CD4-positive, alpha-beta memory T cell (primary cell): ENCODE measurements at places on chromosomes 11 and 22.

- DNase-seq = no peak
These were observed 49.0 kb downstream of the LINC01488 start for GRCh38 chr11:69530278-69531070.

GRCh38 chr22:46119729-46120419 lies 30.5 kb upstream of the PPARA start:
- no peak for DNase-seq

GRCh38 chr11:34316347-34317035 lies 41.3 kb downstream of the ABTB2 start:
- no peak for DNase-seq

- DNase-seq = no peak
These were observed 156.2 kb downstream of the BRD1 start for GRCh38 chr22:49671331-49672013.

- DNase-seq = no peak
These were observed 442 bp downstream of the COPB1 start for GRCh38 chr11:14499178-14499559.

DNA sequence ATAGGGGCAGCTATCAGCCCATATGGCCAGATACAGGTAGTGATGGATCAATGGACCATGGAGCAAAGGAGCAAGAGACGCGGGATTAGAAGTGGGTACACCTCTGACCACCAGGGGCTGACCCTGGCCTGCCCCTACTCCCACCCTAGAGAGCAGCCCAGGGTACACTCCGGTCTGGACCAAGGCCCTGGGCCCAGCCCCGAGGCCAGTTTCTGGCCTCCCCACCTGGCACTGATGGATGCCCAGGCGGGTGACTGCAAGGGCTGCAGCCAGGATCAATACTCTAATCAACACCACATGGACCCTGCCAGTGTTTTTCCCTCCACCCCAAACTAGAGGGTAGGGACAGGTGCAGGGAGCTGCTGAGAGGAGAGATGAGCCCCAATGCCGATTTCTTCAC lies 74.1 kb upstream of the NECTIN1 start:
- DNase-seq = no peak

GRCh38 chr22:39962071-39962470 lies 1.9 kb downstream of the TMA7B start:
- no peak for DNase-seq

DNA sequence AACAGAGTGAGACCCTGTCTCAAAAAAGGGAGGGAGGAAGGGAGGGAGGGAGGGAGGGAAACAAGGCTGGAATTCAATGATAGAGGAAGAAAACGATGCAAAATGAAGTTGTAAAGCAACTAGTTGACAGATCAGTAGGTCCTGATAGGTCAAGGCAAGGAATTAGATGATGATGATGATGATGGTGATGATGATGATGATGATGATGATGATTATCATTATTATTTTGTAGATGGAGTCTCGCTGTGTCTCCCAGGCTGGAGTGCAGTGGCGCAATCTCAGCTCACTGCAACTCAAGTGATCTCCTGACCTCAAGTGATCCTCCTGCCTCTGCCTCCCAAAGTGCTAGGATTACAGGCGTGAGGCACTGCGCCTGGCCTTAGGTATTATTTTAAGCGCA lies 11.3 kb upstream of the L3MBTL2 start:
- no peak for DNase-seq

DNA sequence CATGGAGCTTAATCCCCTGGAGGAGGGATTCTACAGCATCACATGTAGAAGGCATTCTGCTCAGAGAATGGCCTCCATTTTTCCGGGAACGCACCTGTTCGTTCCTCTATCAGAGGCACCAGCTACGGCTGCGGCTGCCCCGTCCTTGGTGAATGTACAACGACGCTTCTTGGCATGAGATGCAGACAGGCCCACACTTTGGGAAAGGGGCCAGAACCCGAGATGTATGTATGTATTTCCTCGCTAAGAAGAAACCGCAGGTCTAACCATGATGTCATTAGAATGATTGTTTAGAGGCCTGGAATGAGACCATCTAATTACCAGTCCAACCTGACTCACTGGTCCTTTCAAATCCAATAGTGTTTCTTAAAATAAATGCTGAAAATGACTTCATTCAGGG lies 1293.4 kb downstream of the TBC1D22A start:
- no peak for DNase-seq

DNA sequence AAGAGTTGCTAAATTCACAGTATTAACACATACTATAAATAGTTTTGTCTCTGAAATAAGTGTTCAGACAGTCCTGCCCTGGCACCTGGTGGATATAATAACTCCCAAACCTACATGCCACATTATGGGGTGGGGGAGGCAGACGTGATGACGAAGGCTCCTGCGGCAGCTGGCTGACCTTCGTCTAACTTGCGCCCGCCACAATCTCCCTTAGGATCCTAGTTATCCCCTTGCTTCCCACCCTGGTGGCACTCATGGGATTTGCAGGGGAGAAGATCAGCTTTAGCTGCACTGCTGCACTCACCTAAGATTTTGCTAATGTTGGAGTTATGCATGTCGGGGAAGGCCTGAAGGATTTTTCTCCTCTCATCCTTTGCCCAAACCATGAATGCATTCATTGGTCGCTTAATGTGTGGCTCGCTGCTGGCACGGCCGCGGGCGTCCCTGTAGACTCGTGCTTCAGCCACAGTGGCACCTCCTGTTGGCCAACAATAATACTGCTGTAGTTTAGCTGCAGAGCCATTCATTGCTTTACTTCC lies 367.6 kb downstream of the SOX6 start:
- DNase-seq = no peak
